ENCODE measurements at places on chromosomes 11 and 22.
A peak's percentile ranks its signal among the peaks of the same experiment; 100 is the strongest.

- no peak for DNase-seq
These were observed 9.5 kb upstream of the GGA1 start for GRCh38 chr22:37599153-37599552.

DNA sequence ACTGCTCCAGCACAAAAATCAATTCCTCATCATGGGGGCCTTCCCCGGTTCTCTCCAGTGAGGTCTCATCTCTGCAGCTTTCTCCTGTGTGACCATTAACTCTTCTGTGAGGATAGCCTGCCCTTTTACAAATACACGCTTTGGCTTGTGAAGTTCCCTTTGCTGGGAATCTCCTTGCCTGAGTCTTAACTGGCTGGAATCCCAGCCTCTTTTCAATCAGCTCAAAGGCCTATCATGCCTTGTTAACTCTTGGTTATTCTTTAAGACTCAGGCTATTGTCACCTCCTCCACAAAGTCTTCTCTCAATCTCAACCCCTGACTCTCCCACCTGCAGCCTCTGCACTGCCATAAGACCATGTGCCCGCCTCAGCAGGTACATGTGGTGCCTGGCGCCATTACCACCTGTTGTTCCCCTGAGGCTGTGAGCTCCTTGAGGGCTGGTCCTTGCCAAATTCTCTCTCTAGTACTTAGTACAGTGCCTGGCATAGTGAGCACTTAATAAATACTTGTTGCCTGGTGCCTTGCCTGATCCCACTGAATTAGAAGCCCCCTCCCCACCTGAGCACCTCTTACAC is 128.2 kb downstream of the ST3GAL4 start:
- no peak for DNase-seq

GRCh38 chr11:105298174-105298573 is 158.6 kb upstream of the CARD18 start:
- DNase-seq: no peak

DNA sequence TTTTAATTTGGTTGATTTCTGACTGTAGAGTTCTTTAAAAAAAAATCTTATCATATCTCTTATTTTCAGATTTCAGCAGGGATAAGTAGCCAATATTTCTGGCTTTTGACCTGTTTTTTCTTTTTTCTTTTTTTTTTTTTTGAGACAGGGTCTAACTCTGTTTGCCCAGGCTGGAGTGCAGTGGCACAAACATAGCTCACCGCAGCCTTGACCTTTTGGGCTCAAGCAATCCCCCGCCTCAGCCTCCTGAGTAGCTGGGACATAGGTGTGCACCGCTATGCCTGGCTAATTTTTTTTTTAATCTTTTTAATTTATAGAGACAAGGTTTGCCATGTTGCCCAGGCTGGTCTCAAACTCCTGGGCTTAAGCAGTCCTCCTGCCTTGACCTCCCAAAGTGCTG is 23.9 kb upstream of the ZBTB44 start:
- DNase-seq: no peak

- DNase-seq: no peak
These were observed 26.6 kb upstream of the L3MBTL2 start for GRCh38 chr22:41178425-41178975.

DNA sequence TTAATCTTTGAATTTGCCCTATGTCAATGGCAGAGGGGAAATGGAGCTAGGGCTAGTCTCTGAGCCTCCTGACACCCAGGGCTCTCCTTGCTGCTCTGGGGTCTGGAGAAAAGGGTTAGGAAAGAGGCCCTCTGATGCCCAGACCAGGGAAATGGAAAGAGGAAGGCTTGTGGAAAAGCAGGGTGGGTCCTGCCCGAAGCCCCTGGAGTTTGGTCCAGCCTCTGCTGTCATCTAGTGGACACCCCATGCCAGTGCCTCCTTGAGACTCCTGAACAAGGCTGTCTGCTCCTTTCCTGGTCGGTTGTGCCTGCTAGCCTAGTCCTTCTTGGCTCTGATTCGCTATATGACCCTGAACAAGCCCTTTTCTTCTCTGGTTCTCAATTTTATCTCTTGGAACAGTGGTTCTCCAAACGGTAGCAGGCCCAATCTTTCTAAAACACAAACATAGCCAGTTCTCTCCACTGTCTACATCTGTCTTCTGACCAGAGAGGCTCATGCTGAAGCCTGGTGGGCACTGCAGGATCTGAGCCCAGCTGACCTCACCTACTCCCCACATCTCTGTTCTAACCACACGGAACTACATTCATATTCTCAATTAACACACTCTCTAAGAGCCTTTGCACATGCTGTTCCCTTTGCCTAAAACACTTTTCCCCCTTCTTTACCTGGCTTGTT is 8.8 kb upstream of the PLA2G3 start:
- DNase-seq: peak; percentile 36

- no peak for DNase-seq
These were observed 1.3 kb downstream of the LRP5 start for GRCh38 chr11:68313574-68314202.

GRCh38 chr11:33642461-33643166 is 58.0 kb downstream of the C11orf91 start:
- no peak for DNase-seq

- DNase-seq: peak; percentile 91
These were observed 19.3 kb upstream of the FXYD2 start for GRCh38 chr11:117843666-117844484.

- DNase-seq: peak; percentile 44
These were observed 217.4 kb downstream of the SBF2 start for GRCh38 chr11:10076458-10077141.
